Activated T-cell treated with anti-CD3 and anti-CD28 coated beads, Interleukin-2, amount 50 U/mL, for 72 hours (primary cell): ENCODE measurements at places on chromosomes 1 and 21. TPM values are rescaled to one million over a fixed set of nuclear protein-coding genes. Genes with fewer than 3 reads are reported as not detected.

- no peak for DNase-seq
- H3K27ac ChIP-seq = no peak overlapping the region
- H3K27me3 ChIP-seq = no peaks in the 10 kb centered on the region
- no peak overlapping the region for H3K4me3 ChIP-seq
- H3K36me3 ChIP-seq = no peaks in the 10 kb centered on the region
- peaks cover 16% of the 10 kb centered on the region for H3K4me1 ChIP-seq
These were observed 127.5 kb upstream of the SOD1 start for GRCh38 chr21:31531967-31532366.

DNA sequence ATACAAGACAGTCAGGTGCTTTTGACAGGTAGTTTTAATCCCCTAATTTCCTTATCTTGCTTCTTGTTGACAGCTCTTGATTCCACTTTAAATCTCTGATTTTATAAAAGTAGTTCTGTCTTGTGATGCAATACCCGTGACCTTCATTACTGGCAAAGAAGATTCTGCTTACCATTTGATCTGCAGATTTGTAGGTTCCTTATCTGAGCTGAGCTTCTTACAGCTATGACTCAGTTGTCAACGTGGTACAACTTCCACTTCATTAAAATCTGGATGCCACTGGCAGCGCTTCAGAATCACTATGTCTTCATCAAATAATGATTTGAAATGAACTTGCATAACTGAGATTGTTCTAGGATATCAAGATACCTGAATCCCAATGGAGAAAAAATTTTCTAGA, 543.6 kb upstream of the B3GALT2 start:
- peak overlapping the region; percentile 37 for H3K27ac ChIP-seq
- no peak overlapping the region for H3K4me3 ChIP-seq
- H3K36me3 ChIP-seq = no peaks in the 10 kb centered on the region
- H3K4me1 ChIP-seq = no peaks in the 10 kb centered on the region
- DNase-seq = no peak
- no peaks in the 10 kb centered on the region for H3K27me3 ChIP-seq

DNA sequence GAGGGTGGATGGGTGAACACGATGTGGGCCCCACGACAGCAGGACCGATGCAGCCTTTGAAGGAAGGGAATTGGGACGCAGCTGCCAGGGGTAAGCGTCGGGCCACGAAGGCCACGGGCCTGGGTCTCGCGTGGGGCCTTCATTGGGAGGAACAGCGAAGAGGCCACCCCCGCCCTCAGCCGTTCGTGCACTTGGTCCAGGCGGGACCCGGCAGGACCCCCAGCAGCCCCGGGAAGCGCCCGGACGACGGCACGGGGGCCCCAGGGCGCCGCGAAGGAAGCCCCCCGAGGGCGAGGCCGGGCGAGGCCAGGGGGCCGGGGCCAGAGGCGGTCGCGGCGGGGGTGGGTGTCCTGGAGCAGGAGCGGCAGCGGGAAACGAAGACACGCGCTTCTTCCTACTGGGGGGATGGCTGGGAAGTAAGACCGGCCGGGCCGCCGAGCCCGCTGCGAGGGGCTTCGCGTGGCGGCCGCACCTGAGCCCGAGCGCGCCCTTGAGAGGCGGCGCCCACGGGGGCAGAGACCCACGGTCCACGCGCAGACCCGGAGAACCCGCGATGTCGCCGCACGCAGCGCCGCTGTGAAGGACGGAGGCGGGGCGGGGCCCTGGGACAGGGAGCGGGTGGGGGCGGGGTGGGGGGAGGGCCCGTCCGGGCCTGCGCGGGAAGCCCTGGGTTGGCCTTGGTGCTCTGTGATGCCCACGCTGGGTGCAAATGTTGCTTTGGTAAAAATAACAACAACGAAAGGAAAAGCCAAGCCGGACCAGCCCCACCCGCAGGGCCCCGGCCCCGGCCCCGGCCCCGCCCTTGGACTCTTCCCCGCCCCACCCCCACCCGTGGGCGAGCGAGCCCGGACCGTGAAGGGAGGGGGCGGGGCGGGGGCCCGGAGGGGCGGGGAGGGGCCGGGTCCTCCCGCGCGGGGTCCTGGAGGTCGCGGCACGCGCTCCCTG, 56.0 kb upstream of the ADARB1 start:
- peaks cover under 1% of the 10 kb centered on the region for H3K36me3 ChIP-seq
- H3K27ac ChIP-seq = no peak overlapping the region
- peaks cover 32% of the 10 kb centered on the region for H3K27me3 ChIP-seq
- no peaks in the 10 kb centered on the region for H3K4me1 ChIP-seq
- peak overlapping the region; percentile 81 for H3K4me3 ChIP-seq

DNA sequence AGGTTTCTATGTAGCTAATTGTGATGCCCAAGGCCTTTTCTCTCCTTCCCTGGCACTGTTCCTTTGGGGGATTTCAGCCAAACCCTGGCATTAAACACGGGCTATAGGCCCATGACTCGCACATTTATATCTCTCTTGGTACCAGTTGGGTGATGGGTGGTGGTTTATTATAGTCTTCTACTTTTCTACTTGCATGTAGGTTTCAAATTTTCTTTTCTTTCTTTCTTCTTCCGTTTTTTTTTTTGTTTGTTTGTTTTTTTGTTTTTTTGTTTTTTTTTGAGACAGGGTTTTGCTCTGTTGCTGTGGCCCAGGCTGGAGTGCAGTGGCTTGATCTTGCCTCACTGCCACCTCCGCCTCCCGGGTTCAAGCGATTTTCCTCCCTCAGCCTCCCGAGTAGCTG, 1.1 kb downstream of the IL10RB start:
- H3K4me3 ChIP-seq = peak overlapping the region; percentile 95
- peaks cover 46% of the 10 kb centered on the region for H3K4me1 ChIP-seq
- peaks cover 10% of the 10 kb centered on the region for H3K36me3 ChIP-seq
- H3K27ac ChIP-seq = peak overlapping the region; percentile 94

- H3K36me3 ChIP-seq = peaks cover 2% of the 10 kb centered on the region
- H3K4me1 ChIP-seq = peaks cover 25% of the 10 kb centered on the region
- peak overlapping the region; percentile 95 for H3K4me3 ChIP-seq
These were observed 6.3 kb downstream of the JMJD4 start for GRCh38 chr1:227728892-227729143.

SLC35E2B gene
- total RNA-seq = 42.0 TPM

- DNase-seq = no peak
- H3K27ac ChIP-seq = no peak overlapping the region
- no peak overlapping the region for H3K4me3 ChIP-seq
- H3K4me1 ChIP-seq = no peaks in the 10 kb centered on the region
- peaks cover 8% of the 10 kb centered on the region for H3K27me3 ChIP-seq
- H3K36me3 ChIP-seq = peaks cover 2% of the 10 kb centered on the region
These were observed 121.1 kb upstream of the ST6GALNAC5 start for GRCh38 chr1:76746206-76746605.

ANKRD45 gene
- total RNA-seq = not detected

DNA sequence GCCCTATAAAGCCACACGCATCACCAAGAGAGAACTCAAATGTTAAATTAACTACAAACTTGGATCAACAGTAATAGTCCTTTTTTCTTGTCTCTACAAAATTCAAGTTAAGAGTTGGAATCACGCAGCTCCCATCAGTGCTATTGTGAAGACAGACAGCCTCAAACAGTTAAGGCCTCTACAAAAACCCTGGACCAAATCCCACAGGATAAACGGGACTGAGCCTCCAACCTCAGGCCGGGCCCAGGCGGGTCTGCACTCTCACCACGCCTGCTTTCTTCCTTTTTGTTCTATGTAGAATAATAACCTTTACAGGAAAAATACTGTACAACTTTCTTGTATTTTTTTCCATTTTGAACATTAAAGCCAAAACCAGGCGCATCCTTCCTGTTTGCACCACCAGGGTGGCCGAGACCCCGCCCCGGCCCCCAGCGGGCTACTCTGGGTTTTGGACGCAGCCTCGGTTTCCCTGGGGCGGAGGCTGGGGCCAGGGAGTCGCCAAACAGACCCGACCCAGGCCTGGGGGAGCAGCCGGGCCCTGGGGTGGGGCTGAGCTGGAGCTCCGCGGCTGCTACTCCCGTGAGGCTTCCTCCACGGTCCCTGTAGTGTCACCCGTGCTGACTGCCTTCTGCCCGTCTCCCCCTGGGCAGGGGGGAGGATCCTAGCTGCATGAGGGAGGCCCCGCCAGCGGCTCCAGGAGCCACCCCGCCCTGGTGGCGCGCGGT, 158.4 kb downstream of the CASZ1 start:
- H3K27ac ChIP-seq = no peak overlapping the region
- H3K36me3 ChIP-seq = peaks cover 2% of the 10 kb centered on the region
- no peaks in the 10 kb centered on the region for H3K27me3 ChIP-seq
- no peak overlapping the region for H3K4me3 ChIP-seq
- H3K4me1 ChIP-seq = no peaks in the 10 kb centered on the region

DNA sequence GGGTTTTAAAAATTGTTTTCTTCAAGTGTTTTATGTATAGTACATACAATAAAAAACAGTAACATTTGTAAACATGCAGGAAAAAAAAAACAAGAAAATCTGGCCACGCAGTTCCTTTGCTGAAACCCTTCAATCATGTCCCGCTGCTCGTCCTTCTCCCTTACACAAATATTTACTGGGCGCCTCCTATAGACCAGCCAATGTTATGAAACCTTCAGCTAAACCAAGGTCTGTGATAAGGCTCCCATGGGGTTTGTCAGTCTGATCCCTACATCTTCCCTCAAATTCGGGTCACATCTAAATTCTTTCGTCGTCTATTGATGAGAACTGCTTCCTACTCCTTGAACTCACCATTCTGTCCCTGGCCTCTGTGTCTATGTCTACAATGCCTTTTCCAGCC, 583.9 kb downstream of the SMYD3 start:
- no peak overlapping the region for H3K4me3 ChIP-seq
- DNase-seq = no peak
- peaks cover 1% of the 10 kb centered on the region for H3K36me3 ChIP-seq
- H3K27ac ChIP-seq = no peak overlapping the region
- H3K27me3 ChIP-seq = no peaks in the 10 kb centered on the region

DNA sequence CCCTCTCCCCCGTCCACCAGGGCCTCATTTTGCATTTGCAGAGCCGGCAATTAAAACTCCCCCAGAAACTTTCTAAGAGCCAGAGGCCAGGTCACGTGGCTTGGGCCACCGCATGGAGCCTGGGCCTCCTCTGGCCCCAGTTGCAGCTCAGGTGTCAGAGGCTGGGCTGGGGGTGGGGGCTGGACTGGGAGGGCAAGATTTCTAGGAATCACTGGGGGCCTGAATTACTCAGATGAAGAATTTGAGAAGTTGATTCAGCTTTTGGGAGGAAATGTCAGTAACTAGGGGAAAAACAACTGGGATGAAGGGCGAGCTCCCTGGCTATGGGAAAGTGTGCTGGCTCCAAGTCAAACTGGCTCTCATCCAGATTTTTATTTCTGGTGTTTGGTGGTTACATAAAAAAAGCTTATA, 151.0 kb downstream of the CDC7 start:
- no peak for DNase-seq
- H3K4me1 ChIP-seq = peaks cover 10% of the 10 kb centered on the region
- no peak overlapping the region for H3K27ac ChIP-seq
- no peak overlapping the region for H3K4me3 ChIP-seq
- H3K36me3 ChIP-seq = no peaks in the 10 kb centered on the region
- H3K27me3 ChIP-seq = no peaks in the 10 kb centered on the region

DNA sequence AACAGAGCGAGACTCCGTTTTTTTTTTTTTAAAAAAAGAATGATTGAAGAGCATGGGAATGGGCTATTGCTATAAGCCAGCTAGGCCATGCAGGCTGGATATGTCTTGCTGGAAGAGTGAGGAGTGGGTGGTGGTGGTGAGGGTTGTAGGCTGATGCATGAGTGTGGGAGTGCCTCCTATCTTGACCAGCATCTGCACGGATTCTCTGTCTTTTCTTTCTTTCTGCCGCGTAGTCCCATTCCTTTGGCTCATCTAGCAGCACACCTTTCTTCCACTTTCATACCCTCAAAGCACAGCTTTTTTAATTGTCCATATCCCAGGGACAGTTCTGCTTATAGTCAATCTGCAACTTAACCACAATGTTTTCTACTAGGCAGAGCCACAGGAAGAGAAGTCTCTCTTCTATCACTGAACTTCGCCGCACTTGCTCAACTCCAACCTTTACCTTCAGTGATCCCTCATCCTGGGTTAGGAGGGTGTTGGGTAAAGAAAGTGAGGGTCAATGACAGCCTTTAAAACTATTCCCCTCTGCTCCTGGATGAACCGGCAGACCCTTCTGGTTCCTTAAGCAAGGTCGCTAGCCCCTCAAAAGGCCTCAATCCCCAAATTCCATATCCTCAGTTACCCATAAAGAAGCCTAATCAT, 15.2 kb downstream of the ADCY10 start:
- H3K36me3 ChIP-seq = no peaks in the 10 kb centered on the region
- H3K27me3 ChIP-seq = no peaks in the 10 kb centered on the region
- DNase-seq = no peak
- no peak overlapping the region for H3K27ac ChIP-seq
- H3K4me1 ChIP-seq = no peaks in the 10 kb centered on the region
- H3K4me3 ChIP-seq = no peak overlapping the region

- H3K4me3 ChIP-seq = peak overlapping the region; percentile 66
- no peaks in the 10 kb centered on the region for H3K27me3 ChIP-seq
- peak; percentile 70 for DNase-seq
- H3K27ac ChIP-seq = peak overlapping the region; percentile 79
These were observed 66.1 kb downstream of the NID1 start for GRCh38 chr1:235998812-235999211.

DNA sequence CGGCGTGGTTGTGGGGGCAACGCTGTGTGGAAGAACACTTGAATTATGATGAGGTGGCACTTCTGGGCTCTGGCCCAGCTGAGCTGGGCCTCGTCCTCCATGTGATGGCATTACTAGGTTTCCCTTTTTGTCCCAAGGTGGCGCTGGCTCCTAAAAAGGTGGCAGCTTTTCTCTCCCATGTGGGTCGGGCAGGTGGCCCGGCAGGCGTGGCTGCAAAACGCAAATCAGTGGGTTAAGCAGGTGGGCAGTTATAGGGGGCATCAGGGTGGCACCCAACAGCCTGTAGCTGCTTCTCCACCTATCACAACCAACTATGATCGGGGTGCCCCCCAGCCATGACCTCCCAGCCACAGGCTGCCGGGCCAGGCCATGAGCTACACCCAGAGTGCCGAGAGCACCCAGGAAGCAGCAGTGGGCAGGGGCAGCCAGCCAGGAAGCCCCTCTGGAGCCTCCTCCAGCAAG, 59.6 kb downstream of the KCNAB2 start:
- peaks cover 23% of the 10 kb centered on the region for H3K27me3 ChIP-seq
- no peak overlapping the region for H3K4me3 ChIP-seq
- no peaks in the 10 kb centered on the region for H3K36me3 ChIP-seq
- DNase-seq = no peak

- H3K27me3 ChIP-seq = no peaks in the 10 kb centered on the region
- no peak overlapping the region for H3K27ac ChIP-seq
- no peaks in the 10 kb centered on the region for H3K36me3 ChIP-seq
- no peaks in the 10 kb centered on the region for H3K4me1 ChIP-seq
These were observed 340.0 kb downstream of the PTBP2 start for GRCh38 chr1:97061604-97062003.

- DNase-seq = peak; percentile 31
- no peaks in the 10 kb centered on the region for H3K27me3 ChIP-seq
- H3K4me1 ChIP-seq = peaks cover 58% of the 10 kb centered on the region
- H3K4me3 ChIP-seq = peak overlapping the region; percentile 83
- peak overlapping the region; percentile 15 for H3K27ac ChIP-seq
- H3K36me3 ChIP-seq = no peaks in the 10 kb centered on the region
These were observed 8.7 kb upstream of the SLX9 start for GRCh38 chr21:44931137-44931500.

GRCh38 chr1:100035214-100035613, 65.4 kb downstream of the SLC35A3 start:
- H3K27ac ChIP-seq = peak overlapping the region; percentile 76
- H3K36me3 ChIP-seq = peaks cover 14% of the 10 kb centered on the region
- no peaks in the 10 kb centered on the region for H3K27me3 ChIP-seq
- DNase-seq = no peak

NUAK2 gene
- 5.7 TPM for total RNA-seq

PCAT6 gene
- 1.0 TPM for total RNA-seq

INAVA gene
- not detected for total RNA-seq
